Activated naive CD8-positive, alpha-beta T cell treated with anti-CD3 and anti-CD28 coated beads, Interleukin-2, amount 50 U/mL, for 16 hours (primary cell): ENCODE measurements at places on chromosomes 7 and 10.

GRCh38 chr10:112915590-112916572, 34.2 kb upstream of the TCF7L2 start:
- no peak for DNase-seq

DNA sequence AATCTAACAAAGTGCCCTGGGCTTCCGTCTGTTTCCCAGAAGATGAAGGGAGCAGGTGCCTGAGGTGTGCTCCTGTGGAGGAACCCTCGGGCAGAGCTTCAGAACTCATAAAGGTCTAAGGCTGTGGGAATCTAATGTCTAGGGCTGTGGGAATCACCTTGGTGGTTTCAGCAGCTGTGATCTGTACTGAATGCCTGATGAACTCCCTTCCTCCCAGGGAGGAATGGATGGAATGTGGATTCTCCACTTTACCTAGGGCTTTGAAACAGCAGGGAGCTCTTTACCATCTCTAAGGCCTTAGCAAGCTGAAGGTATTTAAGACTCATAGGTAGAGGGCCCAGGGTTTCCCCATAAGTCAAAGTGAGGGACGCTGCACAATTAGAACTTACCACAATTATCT, 36.0 kb upstream of the SEMA3E start:
- no peak for DNase-seq

GRCh38 chr10:18659819-18660535, 746 bp downstream of the ARL5B start:
- DNase-seq = no peak

DNA sequence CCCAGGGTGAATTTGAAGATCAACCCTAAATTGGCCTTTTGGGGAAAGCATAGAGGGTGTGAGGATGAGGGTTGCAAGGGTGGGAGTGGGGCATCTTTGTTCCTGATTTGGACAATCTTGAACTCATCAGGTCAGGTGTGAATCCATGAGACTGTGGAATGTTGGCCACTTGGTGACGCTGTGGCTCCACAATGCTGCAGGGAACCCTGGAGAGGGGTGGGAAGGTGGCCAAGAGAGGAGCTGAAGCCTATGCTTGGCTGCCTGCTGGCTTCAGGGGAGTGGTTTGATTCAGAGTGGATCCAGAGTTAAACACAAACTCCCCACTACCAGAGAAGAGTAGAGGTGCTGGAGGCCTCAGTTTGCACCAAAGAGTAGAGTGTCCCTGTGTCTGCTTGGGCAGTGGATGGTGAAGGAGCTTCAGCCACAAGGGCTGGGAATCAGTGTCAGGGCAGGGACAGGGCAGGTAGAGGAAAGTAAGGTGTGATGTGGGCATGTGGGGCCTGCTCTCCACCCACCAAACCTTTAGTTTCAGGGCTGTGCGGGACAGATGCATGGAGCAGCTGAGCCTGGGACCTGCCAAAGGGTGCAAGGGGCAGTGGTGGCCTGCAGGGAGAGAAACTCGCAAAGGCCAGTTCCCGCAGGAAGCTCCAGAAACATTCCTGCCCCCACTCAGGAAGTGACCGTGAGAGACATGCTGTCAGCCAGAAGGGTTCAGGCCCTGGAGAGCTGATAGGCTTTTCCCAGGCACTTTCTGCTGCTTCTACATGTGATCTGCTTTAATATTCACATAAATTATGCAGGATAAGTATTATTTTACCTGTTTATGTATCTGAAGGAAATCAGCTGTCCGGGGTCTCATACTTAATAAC, 81.0 kb upstream of the PRSS58 start:
- DNase-seq = no peak

GRCh38 chr7:37234334-37234733, 214.3 kb downstream of the ELMO1 start:
- no peak for DNase-seq

DNA sequence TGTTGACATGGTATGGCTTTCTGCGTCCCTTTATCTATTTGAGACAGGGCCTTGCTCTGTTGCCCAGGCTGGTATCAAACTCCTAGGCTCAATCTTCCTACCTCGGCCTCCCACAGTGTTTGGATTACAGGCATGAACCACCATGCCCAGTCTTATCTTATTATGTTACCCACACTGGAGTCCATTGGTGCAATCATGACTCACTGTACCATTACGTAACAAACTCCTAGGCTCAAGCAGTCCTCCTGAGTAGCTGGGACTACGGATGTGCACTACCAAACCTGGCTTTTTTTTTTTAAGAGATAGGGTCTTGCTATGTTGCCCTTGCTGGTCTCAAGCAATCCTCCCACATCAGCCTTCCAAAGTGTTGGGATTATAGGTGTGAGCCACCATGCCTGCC, 66.7 kb downstream of the CCDC3 start:
- no peak for DNase-seq

- DNase-seq = no peak
Measured at GRCh38 chr7:102073931-102074880, 212.5 kb upstream of the SH2B2 start.

DNA sequence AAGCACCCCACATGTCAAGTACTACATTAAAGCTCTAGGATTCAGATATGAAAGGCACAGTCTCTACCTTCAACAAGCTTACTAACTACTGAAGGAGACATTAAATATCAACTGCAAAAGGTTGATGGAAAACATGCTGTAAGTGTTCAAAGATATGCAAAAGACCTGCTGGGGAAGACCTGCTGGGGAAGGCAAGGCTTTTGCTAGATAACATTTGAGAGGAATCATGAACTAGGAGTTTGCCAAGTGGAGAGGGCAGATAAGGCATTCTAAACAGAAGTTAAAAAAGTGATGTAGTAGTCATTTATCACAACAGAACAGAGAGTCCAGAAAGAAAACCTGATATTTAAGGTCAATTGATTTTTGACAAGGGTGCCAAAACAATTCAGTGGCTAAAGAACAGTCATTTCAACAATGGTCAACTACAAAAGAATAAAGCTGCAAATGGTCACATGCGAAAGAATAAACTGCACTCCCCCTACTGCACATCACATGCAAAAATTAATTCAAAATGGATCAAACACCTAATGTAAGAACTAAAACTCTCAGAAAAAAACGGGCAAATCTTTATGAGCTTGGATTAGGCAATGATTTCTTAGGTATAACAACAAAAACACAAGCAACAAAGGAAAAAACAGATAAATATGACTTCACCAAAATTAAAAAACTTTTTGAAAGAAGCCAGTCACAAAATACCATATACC, 23.0 kb upstream of the MSS51 start:
- DNase-seq = no peak

DNA sequence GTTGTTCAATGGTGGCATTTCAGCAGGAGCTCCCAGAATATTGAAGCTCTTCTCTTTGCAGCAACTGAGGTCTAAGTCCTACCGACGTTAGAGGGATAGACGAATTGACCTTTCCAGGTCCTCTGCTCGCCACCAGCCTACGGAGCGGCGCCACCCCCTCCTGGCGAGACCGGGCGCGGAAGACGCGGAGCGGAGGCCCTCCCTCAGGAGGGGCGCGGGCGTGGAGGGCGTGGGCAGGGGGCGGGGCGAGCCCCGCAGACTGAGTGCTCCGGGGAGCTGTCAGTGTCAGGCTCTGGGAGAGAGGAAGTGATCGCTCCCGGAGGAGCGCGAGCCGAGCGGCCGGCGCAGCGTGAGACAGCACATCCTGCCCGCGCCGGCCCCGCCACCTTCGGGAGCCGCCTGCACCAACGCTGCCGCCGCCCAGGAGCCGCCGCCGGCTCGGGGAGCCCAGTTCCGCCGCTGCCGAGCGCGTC, at the start of gene DYNC1I1:
Gene DYNC1I1 (plus strand): TSS at position 257 of the 473 bp plus-strand sequence. CDS start 32,176 bp downstream, outside the sequence.
- DNase-seq = no peak

- no peak for DNase-seq
Measured at GRCh38 chr10:131162866-131163843, 148.4 kb downstream of the TCERG1L start.

DNA sequence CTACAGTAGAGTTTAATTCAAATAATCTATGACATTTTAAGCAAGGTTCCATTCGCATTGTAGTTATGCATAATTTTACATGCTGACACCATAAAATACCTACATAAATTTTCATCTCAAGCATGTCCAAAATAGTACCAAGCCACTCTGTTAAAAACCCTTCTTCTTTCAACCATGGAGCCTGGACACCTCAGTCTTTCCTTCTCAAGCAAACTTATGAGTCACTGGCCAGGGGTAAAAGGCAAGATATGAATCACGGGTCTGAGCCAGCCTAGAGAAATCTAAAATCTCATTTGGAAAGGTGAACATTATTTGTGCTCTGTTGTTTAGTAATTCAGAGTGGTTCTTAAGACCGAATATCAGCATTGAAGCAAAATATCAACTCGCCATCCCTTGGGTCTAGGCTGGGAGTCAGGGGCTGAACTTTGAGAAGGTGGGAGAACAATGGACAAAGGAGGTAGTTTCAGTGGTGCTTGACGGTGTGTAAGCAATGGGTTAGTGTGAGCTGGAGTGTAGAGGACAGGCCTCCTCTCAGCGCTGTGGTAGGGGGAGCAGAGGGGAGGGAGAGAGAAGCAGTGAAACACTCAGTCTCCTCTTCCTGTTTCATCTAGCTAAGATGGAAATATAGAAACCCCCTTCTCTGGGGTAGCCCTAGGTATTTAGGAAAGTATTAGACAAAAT, 19.1 kb upstream of the GPAM start:
- DNase-seq = no peak

- DNase-seq = no peak
Measured at GRCh38 chr7:101218236-101219125, 516 bp downstream of the ZNHIT1 start.

- no peak for DNase-seq
Measured at GRCh38 chr7:151541709-151542499, 22.2 kb upstream of the RHEB start.

DNA sequence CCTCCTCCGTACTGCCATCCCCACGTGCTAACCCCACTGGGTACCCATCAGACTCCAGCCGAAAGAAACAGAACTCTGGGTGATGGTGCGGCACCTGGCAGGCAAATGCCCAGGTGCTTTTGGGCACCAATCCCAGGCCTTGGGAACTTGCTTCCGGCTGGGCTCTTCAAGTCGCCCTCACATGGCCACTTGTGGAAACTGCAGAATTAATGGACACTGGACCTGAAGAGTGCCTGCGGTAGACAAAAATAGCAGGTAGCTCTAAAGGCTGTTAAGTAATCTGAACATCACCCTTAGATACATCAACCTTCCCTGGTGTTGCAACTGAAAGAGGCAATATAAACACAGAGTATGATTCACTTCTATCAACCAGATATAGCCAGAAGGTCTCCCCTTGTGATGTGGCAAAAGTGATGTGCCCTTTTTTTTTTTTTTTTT, 644.4 kb downstream of the GRM8 start:
- no peak for DNase-seq

GRCh38 chr10:89981891-89982290, 280.5 kb downstream of the KIF20B start:
- no peak for DNase-seq

GRCh38 chr7:51591223-51591622, 274.6 kb upstream of the COBL start:
- no peak for DNase-seq

DNA sequence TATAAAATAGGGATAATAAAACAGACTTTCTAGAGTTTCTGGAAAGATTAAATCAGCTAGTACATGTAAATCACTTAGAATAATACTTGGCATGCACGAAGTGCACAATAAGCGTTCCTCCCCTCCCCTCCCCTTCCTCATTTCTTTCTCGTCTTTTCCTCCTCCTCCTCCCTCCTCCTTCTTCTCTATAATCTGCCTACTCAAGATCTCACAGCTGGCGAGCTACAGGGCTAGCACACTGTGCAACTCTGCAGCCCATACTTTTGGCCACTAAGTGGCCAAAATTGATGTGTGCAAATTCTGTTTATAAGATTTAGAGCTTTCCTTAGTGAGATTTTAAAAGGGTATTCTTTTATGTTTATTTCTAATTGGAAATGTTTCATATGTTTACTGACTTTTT, 565.3 kb downstream of the PHTF2 start:
- no peak for DNase-seq

- DNase-seq = no peak
Measured at GRCh38 chr10:91603931-91604331, 28.9 kb downstream of the PPP1R3C start.

GRCh38 chr10:33335801-33336581, 1.5 kb upstream of the NRP1 start:
- no peak for DNase-seq
